ENCODE measurements at places on chromosomes 16 and 17.

- DNase-seq: no peak
Observed at GRCh38 chr17:77618731-77619130, 339.8 kb upstream of the TNRC6C start.

- no peak for DNase-seq
Observed at GRCh38 chr17:512926-513325, 160.3 kb upstream of the RPH3AL start.

DNA sequence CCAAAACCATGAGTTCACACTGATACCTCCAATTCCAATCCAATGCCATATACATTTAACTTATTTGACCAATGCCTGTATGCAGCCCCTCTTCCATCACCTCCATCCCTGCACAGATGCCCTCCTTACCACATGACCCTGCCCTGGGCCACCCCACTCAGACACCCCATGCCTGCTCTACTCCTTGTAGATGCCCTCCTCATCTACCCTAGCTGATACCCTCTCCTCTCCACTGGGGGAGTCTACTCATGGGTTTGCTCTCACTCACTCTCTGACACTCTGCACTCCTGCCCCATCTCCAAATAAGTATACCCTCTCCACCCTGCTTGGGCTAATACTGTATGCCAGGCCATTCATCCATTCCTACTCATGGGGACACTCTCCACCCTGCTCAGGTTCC lies 16.0 kb upstream of the CMTM4 start:
- no peak for DNase-seq

GRCh38 chr16:79632289-79632688 lies 31.8 kb upstream of the MAF start:
- peak; percentile 67 for DNase-seq

DNA sequence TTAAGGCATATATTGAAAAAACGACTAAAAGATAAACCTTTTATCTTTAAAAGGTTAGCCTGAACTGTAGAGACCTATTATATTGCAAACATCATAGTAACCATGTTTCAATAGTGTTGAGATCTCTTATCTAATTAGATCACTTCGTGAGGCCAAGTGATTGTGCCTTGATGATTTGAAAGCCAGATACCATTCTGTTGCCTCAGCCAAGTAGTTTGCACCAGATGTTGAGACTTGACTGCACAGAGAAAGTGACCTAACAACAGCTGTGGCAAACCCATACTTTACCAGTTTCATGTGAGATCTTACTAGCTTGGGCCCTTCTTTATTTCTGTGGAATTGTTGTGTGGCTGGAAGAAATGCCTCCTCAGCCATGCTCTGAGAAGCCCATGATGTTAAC lies 717.3 kb downstream of the KCNJ2 start:
- no peak for DNase-seq

Data from activated CD4-positive, alpha-beta memory T cell treated with anti-CD3 and anti-CD28 coated beads for 36 hours (primary cell).